Cerebellar cortex (tissue), 1 donor: ENCODE measurements at places on chromosomes 2 and 18.
A peak's percentile ranks its signal among the peaks of the same experiment; 100 is the strongest.

GRCh38 chr2:419687-420317, 131.9 kb upstream of the ALKAL2 start:
- DNase-seq = no peak

GRCh38 chr2:194962254-194962653, 694.8 kb upstream of the SLC39A10 start:
- no peak for DNase-seq

GRCh38 chr2:212284166-212284565, 254.4 kb downstream of the ERBB4 start:
- no peak for DNase-seq

- DNase-seq = no peak
Measured at GRCh38 chr2:107278672-107279071, 392.7 kb upstream of the ST6GAL2 start.

GRCh38 chr2:119225105-119225865, 1.7 kb downstream of the STEAP3 start:
- no peak for DNase-seq

GRCh38 chr2:24435391-24436316, 55.4 kb upstream of the NCOA1 start:
- peak; percentile 55 for DNase-seq

GRCh38 chr2:72994282-72994990, 77.1 kb downstream of the SFXN5 start:
- DNase-seq = no peak

- peak; percentile 78 for DNase-seq
Measured at GRCh38 chr18:55334875-55335274, 253.1 kb downstream of the TCF4 start.

GRCh38 chr2:96329456-96329855, 4.3 kb downstream of the ITPRIPL1 start:
- no peak for DNase-seq

- no peak for DNase-seq
Measured at GRCh38 chr2:25026008-25026530, 15.8 kb upstream of the EFR3B start.

DNA sequence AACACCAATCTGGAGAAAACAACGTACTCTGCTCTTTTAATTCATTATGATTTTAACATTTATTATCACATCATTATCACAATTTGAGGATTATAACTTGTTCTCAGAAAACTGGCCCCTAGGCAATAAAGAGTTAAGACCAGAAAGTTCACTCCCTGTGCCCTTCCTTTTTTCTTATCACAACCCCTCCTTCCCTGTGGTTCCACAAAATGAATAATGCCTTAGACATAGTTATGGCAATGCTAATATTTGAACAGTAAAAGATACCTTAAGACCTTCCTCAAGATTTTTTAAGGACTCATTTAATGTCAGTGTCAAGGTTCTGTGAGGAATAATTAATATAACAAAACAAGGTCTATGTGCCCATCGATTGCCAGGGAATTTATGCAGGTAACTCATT, 596.2 kb downstream of the ARHGAP15 start:
- no peak for DNase-seq

DNA sequence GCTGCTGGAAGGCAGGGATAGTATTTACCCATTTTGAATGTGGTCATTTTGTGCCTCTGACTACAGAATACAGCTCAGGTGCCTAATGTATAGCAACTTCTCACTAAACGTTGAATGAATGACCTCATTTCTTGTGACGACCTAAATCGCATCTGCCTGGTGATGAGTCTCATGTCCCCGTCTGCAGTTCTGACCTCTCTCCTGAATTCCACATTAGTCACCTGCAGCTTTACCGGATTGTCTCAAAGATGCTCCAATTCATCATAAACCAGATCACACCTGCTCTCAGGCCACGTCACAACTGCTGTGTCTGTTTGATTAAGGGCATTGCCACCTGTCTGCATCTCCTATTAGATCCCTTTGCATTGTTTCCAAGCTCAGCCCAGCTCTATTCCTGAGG, 133.6 kb upstream of the MYT1L start:
- peak; percentile 34 for DNase-seq

DNA sequence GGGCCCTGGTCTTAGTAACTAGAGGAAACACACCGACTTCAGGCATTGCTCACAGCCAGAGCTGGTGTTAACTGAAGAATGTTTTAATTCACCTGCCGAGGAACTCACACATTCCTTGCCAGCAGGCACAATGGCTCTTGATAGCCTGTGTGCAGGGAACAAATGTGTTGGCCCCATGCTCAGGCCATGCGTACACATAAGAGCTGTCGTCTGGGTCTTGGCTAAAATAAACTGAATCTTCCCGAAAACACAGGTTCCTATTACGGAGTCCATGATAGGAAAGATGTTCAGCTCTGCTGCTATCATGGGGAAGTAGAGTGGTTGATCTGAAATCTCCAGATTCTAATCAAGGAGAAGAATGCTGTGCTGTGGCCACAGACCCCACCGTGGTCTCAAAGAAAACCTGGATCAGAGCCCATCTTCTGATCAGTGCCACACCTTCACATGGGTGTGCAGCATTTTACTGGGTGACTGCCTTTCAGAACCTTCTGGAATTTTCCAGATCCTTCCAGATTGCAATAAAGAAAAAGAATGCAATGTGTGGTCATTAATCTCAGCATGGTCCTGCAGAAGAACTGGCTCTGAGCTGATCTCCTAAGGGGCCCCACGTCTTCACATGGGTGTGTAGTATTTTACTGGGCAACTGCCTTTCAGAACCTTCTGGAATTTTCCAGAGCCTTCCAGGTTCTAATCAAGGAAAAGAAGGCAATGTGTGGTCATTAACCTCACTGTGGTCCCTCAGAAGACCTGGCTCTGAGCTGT, 17.2 kb downstream of the MBP start:
- no peak for DNase-seq

- DNase-seq = no peak
Measured at GRCh38 chr2:218256612-218257350, 4.0 kb upstream of the GPBAR1 start.

GRCh38 chr2:77831471-77831870, 309.3 kb upstream of the LRRTM4 start:
- DNase-seq = no peak
